ENCODE measurements at places on chromosomes 12 and 14. TPM values are rescaled to one million over a fixed set of nuclear protein-coding genes. Genes with fewer than 3 reads are reported as not detected.

- no peak for DNase-seq
Observed at GRCh38 chr14:24441485-24441884, 1.1 kb downstream of the SDR39U1 start.

GRCh38 chr12:27982951-27983350 lies 10.4 kb upstream of the PTHLH start:
- no peak for DNase-seq

GRCh38 chr12:110856542-110856941 lies 9.8 kb downstream of the CCDC63 start:
- DNase-seq, result no peak

DNA sequence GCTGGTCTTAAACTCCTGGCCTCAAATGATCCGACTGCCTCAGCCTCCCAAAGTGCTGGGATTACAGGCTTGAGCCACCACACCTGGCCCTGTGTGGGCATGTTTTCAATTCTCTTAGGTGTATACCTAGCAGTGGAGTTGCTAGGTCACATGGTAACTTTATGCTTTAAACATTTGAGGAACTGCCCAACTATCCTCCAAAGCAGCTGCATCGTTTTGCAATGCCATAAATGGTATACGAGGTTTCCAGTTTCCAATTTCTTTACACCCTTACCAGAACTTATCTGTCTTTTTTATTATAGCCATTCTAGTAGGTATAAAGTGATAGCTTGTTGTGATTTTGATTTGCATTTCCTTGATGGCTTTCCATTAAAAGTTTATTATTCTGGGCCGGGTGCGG lies 25.1 kb downstream of the RBMS2 start:
- no peak for DNase-seq

ACOT4 gene
- total RNA-seq, result 12.9 TPM
